ENCODE measurements at places on chromosomes 7 and 10.

DNA sequence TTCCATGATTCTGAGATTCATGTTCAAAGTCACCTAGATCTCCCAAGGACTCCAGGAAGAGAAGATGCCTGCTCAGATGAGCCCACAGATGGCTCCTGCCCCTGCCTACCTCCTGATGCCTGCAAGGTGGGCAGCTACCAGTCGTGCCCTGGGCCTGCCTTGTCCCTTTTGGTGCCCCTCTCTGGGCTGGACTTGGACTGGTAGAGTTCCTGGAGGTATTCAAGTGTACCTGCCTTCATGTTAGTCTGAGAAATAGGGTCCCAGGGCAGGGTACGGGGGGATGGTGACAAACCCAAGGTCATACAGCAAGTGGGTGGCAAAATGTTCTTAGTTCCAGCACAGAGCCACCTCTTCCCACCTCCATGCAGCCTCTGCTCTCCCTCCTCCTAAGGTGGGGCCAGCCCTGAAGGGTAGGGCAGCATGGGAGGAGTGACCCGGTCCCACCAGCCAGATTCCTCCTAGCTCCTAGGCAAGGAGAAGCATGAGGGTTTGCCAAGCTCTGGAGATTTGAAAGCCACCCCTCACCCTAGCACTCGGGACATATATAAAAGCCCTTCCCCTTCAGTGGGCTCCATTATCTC lies 80.8 kb upstream of the UNC5B start:
- no peak for DNase-seq

DNA sequence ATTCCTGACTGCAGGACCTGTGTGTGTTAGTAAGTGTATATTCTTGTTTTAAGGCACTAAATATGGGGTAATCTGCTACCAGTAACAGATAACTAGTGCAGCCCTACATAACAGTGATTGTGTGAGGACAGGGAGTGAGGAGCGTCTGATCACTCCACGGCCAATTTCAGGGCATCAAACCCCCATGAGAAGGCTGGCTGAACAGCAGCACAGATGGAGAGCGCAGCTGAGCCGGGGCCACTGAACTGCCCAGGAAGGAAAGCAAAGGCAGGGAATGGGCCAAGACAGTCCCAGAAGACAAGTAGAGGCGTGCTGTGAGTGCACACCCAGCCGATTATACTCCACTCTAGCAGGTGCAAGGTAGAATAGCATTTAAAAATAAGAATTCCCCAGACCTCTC lies 157.1 kb upstream of the CHST15 start:
- DNase-seq, result no peak

- DNase-seq, result no peak
Observed at GRCh38 chr10:91800756-91801155, 2.5 kb downstream of the TNKS2 start.

DNA sequence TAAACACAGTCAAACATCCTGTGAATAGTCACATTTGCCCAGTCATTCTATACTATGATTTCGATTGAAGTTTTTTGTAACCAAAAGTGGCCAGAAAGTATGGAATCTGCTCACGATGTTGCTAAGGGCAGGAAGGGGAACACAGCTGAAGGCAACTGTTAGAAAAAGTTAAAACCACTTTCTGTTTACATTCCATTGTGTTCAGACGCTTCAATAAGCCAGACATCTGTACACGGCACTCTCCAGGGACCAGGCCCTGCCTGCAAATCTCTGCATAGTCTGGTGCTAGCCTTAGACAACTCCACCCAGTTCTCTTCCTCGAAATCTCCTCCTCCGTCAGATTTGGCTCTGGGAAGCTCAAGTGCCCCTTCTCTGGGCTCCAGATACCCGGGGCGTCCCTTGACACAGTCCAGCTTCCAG lies 17.1 kb upstream of the TMEM120A start:
- peak; percentile 34 for DNase-seq

- DNase-seq, result no peak
Observed at GRCh38 chr7:69922026-69922803, 323.9 kb downstream of the AUTS2 start.
